ENCODE measurements at places on chromosomes 4 and X.

DNA sequence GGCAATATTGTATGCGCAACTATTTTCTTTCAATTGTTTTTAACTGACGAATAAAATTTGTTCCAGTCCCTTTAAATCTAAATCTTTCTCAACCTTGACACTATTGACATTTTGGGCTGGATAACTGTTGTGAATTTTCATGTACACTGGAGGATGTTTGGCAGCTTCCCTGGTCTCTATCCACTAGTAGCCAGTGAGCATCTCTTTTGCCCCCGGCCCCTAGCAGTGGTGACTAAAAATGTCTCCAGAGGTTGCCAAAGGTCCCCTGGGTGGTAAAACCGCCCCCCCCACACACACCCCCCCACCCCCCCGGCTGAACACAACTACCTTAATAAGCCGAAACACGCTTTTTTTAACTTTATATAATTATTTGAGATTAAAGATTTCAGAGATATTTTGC lies 514 bp downstream of the FANCB start:
- DNase-seq, result no peak

DNA sequence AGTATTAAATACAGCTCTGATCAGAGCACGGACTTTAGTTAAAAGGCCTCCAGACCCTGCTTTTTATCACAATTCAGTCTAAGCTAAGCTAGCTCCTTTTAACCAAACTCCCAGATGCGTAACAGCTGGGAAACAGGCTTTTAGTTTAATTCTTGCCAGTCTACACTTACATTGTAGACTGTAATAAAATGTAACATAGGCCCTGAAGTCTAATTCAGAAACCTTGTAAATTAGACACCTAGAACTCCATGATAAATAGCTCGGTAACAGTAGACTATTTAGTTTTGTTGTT lies 20.1 kb downstream of the FBXO8 start:
- no peak for DNase-seq

DNA sequence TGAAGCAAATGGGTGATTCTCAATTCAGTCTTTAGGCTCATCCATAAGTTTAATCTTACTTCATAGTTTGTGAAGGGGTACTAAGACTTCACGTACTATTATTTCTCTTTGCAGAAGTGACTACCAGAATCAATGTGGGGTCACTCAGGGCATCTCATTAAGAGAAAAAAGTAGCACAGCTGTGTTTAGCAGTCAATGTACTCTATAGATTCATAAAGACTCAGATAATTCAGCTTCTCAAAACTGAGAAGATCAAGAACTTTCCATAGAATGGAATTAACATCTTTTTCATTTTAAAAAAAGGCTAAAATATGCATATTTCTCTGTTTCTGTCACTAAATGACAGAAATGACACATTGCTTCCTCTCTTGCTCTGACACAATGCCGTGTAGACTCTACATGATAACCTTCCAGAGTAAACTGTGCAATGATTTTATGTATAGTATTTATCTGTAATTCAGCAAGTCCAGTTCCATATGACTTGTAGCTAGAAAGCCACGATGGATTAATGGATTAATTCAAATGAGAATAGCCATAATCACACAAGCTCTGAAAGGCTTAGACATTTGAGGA lies 20.3 kb upstream of the LSM6 start:
- DNase-seq, result no peak

GRCh38 chr4:75015627-75016026 lies 82.7 kb downstream of the PARM1 start:
- DNase-seq, result no peak

DNA sequence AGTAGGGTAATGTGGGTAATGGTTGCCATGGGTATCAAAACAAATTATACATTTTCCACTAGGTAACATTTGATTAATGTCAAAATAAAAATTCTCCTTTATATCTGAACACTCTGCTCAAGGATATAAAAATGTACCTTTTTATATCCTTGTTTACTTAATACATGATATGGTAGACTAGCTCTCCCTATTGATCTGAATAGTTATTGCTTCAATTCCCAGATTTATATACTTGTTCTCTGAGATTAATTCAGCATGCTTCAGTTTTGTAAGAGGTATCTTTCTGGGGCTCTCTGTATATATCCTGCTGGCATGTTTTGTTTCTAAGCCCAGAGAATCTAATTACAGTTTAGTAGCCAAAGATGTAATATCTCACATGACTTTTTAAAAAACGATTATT lies 169.7 kb downstream of the NPNT start:
- no peak for DNase-seq

DNA sequence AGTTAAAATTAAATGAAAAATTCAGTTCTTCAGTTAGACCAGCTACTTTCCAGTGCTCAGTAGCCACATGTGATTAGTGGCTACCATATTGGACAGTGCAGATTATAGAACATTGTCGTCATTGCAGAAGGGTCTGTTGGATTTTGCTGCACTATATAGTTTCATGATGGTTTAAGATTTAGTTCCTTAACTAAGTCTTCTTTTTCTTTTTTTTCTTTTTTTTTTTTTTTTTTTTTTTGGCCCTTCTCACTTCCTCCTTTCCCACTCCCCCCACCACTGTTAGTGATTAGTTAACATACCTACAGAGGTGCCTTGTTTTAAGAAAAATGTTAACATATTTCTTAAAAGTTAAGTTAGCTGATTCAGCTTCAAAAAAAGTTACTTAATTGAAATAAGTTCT lies 9.0 kb downstream of the RAB9A start:
- no peak for DNase-seq

Data from AG09319 (cell line).